ENCODE measurements at places on chromosomes 3 and 15.

DNA sequence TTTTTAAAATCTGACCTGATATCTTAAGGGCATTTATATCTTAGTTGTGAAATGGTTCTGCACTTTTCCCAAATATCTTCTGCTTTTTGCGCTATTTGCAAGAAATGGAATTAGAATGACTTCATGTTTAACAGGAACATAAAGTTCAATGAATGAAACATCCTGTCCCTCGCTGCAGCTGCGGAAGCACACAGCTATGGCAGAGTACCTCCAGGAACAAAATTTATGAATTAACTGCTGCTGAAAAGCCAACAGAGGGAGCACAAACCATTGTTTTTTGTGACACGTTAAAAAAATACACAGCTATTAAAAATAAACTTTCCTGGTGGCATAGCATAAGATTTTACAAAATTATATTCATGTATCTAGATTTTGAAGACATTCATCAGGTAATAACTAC, 404.4 kb upstream of the MDFIC2 start:
- no peak for DNase-seq

GRCh38 chr3:64650715-64651114, 37.1 kb downstream of the ADAMTS9 start:
- DNase-seq, result no peak

- DNase-seq, result no peak
Measured at GRCh38 chr3:115523458-115523857, 99.9 kb upstream of the GAP43 start.

DNA sequence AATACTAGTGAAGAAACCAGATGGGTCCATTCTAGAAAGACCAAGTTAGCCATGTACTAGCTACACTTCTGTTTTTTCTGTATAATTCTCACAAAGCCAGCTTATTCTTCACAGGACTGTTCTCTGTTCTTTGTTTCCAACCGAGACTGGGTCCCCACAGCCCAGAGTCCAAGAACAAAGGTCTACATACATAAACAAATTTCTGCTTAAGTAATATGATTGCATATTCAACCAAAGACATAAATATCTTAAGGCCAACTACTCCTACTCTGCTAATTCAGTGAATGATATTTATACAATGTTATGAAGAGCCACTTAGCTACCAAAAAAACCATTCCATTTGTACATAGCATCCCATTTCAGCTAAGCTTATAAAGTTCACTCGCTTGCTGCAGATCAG, 299.8 kb upstream of the CCDC54 start:
- DNase-seq, result no peak

GRCh38 chr15:89514596-89515406, 18.4 kb upstream of the RHCG start:
- DNase-seq, result no peak

- no peak for DNase-seq
Measured at GRCh38 chr3:32493437-32494414, 8.9 kb downstream of the CMTM6 start.

All from occipital lobe (tissue), 3 donors.